Right renal pelvis (tissue), 4 donors: ENCODE measurements at places on chromosomes 16 and 17. TPM values are rescaled to one million over a fixed set of nuclear protein-coding genes. Genes with fewer than 3 reads are reported as not detected.

- no peak for DNase-seq
Measured at GRCh38 chr17:45050481-45051059, 862 bp downstream of the DCAKD start.

- DNase-seq = no peak
Measured at GRCh38 chr17:79968116-79968515, 67.6 kb downstream of the TBC1D16 start.

- no peak for DNase-seq
Measured at GRCh38 chr17:80922580-80923160, 69.0 kb upstream of the CHMP6 start.

DNA sequence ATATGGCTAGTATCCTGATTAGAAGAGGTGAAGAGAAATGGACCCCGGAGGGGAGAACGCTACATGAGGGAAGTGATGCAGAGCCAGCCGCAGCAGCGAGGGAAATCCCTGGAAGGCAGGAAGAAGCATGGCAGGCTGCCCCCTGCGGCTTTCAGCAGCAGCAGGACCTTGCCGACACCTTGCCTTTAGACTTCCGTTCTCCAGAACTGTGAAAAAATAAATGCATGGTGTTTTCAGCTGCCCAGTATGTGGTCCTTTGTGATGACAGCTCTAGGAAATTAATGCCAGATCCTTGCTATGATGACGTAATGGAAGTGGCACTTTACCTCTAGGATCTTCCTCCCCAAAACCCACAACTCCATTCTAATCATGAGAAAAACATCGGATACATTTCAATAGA lies 9.7 kb upstream of the ZFP1 start:
- no peak for DNase-seq

- DNase-seq = no peak
Measured at GRCh38 chr17:75450270-75450669, 6.2 kb upstream of the TMEM94 start.

GRCh38 chr17:82013341-82013740 lies 9.3 kb downstream of the CENPX start:
- no peak for DNase-seq

DNA sequence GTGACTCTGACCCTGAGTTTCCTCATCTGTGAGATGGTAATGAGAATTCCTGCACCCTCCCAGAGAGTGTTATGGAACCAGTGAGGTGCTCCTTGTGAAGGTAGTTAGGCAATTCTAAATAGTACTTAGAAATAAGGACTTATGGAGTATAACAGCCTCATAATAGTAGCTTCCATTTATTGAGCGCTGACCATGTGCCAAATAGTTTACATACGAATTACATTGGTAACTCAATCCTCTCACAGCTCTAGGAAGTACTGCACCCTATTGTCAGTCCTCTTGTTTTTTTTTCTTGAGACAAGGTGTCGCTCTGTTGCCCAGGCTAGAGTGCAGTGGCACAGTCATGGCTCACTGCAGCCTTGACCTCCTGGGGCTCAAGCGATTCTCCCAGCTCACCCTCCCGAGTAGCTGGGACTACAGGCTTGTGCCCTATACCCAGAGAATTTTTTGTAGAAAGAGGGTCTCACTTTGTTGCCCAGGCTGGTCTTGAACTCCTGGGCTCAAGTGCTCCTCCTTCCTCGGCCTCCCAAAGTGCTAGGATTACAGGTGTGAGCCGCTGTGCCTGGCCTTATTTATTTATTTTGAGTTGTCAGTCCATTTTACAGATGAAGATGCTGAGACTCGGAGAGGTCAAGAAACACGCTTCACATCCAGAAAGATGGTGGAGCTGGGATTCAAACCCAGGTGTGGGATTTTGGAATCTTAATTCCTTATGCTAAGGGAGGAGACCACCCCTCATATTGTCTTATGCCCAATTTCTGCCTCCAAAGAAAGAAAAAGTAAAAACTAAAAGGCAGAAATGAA lies 2.9 kb downstream of the TNS4 start:
- no peak for DNase-seq

DNA sequence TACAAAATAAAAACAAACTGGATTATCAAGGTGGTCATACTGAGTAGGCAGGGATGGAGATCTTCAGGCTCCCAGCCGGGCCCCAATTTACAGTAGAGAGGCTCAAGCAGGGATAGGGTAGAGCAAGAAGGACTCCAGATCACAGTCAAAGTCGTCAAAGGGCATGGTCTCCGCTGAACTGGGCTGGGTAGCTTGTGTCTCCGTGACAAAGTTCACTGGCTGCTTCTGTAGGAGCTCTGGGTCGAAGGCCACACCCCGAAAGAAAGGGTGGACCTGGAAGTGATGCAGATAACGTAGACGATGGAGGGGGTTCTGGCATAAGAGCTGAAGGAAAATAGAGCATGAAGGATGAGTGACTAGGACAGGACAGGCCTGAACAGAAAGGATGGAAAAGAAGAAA lies 3.6 kb downstream of the RSKR start:
- no peak for DNase-seq

GRCh38 chr16:57770361-57770760 lies 31.9 kb downstream of the KIFC3 start:
- DNase-seq = no peak

GRCh38 chr16:14462811-14463210 lies 167.2 kb downstream of the PARN start:
- DNase-seq = no peak

GRCh38 chr17:80092959-80093358 lies 8.4 kb upstream of the GAA start:
- no peak for DNase-seq

Gene SLC16A6
- 1.1 TPM for polyA plus RNA-seq

Gene CACNG4
- 3.6 TPM for polyA plus RNA-seq

Gene MTMR4
- 44.5 TPM for polyA plus RNA-seq
